ENCODE measurements at places on chromosomes 1 and 21.

DNA sequence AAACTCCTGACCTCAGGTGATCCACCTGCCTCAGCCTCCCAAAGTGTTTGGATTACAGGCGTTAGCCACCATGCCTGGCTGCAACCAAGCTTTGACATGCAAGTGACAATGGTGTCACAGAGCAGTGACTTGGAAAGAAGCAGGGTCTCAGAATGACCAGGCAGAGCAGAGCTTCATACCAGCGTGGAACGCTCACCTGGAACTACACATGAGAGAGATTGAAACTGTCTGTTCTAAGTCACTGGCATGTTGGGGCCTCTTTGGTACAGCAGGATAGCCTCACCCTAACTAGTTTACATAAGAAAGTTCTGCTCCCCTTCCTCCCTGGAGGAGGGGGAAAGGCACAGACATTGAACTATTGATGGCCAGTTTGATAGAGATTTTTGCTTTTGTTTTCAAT, 47.5 kb upstream of the ITPKB start:
- no peak for DNase-seq

DNA sequence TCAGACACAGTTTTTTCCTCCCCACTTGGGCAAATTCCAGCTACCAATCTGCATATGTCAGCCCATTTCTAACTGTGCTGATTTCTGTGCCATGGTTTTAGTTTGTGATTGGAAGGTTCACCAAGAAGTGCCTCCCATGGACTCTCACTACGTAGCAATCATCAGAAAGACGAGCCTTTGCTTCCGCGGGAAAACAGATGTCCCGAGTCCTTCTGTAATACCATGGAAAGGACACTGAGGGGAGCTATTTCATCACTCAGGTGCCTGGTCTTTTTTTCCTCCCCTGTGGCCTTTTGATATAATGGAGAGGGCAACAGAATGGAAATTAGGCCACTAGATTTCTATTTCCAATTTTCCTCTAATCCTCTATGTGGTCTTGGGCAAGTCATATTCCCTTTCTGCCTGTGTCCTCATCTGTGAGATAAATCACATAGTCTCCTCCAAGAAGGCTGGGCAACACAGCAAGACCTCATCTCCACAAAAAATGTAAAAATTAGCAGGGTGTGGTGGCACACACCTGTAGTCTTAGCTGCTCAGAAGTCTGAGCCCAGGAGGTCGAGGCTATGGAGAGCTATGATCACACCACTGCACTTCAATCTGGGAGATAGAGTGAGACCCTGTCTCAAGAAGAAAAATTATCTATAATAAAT, 24.8 kb downstream of the LEMD1 start:
- peak; percentile 92 for DNase-seq

- DNase-seq = no peak
These were observed 271.6 kb upstream of the SGIP1 start for GRCh38 chr1:66262208-66262963.

GRCh38 chr1:45973121-45973520, 159.3 kb downstream of the PIK3R3 start:
- no peak for DNase-seq

DNA sequence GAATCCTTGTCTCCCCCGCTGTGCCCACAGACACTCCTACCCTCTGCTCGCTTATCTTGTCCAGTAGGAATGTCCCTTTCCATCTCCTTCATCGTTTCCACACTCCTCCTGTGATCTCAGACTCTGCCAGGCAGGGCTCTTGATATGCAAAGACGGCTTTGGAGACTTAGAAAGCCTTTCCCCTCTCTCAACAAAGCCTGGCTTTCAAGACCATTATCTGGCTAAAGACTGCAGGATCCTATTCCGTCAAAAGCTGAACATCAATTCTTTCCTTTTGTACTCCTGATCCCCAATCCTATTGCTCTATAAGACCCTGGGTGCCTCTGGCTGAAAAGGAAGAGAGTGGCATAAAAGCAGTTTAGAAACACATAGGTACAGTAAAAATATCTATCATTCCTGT, 63.9 kb downstream of the SDC3 start:
- peak; percentile 45 for DNase-seq

DNA sequence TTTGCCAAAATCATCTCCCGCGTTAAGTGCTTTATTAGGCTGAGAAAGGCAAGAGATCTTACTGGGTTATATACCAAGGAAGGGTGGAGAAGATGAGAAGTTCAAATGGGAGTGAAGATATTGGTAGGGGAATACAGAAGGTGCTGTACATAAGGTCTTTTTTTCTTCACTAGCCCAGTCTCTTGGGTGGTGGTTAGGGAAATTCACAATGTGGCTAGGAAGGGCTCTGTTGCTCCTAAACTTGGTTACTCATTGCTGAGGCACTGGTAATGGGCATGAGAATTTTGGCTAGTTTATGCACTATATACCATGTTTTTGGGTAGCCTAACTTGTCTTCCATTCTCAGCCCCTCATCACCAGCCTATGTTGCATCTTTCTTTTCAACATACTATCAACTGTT, 50.6 kb downstream of the LHX4 start:
- DNase-seq = no peak

DNA sequence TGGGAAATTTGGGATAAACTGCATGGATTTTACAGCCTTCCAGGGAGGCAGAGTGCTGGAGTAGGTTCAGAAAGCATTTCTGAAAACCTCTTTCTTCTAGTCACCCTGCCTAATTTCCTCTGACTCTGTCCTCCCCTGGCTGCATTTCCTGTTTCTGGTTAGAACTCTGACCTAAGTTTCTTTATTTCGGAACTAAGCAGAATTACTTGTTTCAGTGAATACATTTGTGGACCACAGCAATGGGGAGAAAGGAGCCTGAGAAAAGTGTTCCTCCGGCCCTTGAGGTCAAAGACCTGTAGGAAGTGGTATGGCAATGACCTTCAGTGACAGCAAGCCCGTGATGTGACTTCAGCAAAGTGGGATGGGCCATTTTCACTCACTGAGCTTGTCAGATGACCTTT, 173.4 kb upstream of the RUNX1 start:
- DNase-seq = no peak

DNA sequence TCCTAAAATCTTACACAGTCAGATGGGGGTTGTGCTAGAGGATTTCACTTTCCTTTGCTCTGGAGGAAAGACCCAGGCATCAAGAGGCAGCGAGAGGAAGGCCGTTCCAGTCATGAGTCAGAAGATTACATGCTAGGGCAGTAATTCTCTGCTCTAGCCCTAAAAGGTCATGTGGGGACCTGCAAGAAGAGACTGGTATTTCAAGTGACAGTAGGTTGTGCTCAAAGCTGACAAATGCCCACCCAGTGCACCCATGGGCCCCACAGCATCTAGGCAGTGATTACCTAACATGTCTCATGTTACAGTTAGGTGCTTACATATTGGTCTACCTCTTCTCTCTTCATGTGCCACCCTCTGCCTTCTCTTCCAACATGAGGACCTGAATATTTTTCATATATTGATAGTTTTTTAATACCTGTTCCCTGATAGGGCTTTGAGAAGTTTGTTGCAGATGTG, 99.7 kb upstream of the BEND5 start:
- DNase-seq = no peak

DNA sequence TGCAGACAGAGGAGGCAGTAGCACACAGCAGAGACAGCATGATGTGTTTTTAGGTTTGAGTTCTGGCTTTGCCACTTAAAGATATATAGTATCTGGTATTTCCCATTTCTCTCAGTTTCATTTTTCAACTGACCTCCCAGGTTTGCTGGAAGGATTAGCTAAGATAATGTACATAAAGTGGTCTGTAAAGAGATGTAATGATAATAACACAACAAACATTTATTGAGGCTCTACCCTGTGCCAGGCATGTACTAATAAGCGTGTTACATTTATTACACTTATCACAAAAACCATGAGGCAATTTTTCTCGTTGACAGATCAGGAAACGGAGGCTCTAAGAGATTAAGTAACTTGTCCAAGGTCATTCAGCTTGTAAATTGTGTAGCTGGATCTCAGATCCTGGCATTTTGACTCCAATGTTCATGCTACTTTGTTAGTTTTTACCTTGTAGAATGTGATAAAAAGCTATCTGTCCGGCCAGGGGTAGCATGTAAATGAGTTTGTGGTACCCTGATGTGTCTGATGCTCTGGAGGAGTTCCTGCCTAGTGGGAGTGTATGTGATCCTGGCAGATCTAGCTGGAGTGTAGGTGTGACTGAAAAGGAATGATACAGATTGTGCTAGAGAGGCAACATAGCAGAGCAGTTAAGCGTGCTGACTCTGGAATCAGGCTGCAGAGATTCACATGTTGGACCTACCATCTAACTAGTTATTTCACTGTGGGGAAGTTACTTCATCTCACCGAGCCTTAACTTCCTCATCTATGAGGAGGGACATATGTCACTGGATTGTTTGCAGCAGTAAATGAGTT, 146.6 kb downstream of the VPS13D start:
- no peak for DNase-seq

- DNase-seq = no peak
These were observed 91.6 kb upstream of the CHODL start for GRCh38 chr21:18153063-18153462.

DNA sequence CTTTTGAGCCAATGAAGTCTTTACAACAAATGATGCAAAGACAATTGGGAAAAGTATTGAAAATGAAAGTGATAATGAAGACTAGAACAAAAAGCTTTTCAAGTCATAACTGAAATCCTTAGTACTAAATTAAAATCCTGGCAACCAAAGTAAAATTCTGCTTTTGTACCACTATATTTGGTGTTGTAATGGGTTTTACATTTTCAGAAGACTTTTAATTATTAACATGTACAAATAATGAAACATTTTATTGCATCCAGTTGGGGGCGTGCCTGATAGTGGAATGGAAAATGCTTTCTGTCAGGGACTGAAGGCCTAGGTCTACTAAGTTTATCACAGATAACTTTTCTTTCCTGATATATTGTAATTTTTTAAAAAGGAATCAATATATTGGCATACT, 89.4 kb downstream of the SDCCAG8 start:
- DNase-seq = no peak

DNA sequence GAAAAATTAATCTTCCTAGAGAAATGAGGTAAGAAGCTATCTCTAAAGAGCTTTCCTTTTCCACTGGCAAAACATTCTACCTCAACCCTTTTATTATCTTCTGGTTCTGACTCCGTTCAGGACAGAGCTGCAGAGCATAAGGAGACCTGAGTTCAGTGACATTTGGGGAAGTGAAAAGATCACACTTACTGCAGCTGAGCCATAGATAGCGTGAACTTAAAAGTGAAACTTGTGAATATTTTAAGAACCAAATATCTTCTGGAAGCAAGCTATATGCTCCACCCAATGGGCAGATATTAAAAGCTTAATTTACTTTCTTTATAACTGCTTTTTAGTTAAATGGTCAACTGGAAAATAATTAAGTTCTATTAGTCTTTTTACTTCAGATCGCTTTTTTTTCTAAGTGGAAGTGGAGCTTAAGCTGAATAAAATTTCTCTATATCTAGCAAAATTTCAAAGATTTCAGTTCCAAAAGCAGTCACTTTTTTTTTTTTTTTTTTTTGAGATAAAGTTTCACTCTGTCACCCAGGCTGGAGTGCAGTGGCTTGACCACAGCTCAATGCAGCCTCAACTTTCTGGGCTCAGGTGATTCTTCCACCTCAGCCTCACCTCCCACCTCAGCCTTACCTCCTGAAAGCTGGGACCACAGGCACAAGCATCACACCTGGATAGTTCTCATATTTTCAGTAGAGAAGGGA, 11.9 kb downstream of the PTPN22 start:
- no peak for DNase-seq
